ENCODE measurements at places on chromosomes 2 and 18. TPM values are rescaled to one million over a fixed set of nuclear protein-coding genes. Genes with fewer than 3 reads are reported as not detected.

The EFR3B gene
- 8.8 TPM for total RNA-seq

The DTNA gene
- total RNA-seq = 32.7 TPM

DNA sequence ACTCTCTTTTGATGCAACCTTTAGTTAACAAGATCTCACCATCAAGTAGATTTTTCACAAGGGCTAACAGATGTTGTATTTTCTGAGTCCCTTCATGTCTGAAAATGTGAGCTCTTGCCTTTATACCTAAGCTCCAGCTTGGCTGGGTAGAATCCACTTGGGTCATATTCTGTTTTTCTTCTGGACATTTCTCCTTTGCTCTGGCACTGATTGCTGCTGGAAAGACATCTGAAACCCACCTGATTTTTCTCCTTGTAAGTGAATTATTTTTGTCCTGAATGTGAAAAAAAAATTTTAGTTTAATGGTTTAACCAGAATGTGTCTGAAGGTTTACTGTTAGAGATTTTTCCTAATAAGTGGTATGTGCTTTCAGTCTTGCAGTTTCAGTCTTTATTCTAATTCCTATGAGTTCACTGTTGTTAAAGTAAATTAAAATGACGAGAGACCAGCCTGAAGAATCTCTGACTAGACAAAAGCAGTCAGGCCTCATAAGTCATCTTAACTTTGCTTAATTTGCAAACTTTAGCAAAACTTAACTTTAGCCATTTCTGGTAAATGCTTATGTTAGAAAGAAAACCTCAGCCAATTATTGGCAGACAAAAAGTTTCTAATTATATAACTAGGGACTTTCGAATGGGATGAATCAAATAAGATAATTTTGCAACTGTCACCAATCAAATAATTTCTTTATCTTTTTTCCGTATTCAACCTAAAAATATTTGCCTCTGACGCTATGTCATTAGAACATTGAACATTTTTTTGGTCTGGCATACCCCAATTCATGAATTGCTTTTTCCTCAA, 70.8 kb downstream of the ACAA2 start:
- H3K27me3 ChIP-seq = no peaks in the 10 kb centered on the region
- H3K4me3 ChIP-seq = no peak overlapping the region
- H3K27ac ChIP-seq = no peak overlapping the region
- no peaks in the 10 kb centered on the region for H3K36me3 ChIP-seq

GRCh38 chr2:181314551-181314950, 142.6 kb upstream of the ITGA4 start:
- no peak for DNase-seq
- H3K36me3 ChIP-seq = no peaks in the 10 kb centered on the region
- H3K27me3 ChIP-seq = no peaks in the 10 kb centered on the region
- no peak overlapping the region for H3K27ac ChIP-seq
- H3K4me3 ChIP-seq = no peak overlapping the region

DNA sequence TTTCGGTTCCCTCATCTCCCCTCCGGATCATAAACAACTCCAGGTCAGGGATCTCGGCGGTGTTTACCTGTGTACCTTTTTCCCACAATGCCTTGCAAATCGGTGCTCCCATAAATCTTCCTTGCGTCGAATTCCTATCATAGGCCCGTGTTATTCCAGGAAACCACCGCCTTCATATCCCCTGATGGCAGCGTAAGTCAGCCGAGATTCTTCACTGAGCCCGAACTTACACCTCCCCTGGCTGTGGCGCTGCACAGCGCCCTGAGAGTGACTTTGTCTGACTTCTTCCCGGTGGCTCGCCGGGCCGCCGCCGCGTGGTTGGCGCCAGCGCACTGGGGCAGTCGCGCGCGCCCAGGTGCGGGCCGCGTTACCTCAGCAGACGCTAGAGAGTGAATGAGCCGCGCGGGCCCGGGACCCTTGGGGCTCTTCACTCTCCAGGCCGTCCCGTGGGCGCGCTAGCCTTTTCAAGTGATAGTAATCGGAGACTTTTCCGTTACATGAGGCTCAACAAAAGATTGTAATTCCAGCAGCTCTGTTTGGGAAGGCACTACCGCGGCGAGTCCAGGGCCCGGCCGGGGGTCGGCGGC, 101.6 kb downstream of the SPTBN1 start:
- DNase-seq = no peak
- no peaks in the 10 kb centered on the region for H3K36me3 ChIP-seq

DNA sequence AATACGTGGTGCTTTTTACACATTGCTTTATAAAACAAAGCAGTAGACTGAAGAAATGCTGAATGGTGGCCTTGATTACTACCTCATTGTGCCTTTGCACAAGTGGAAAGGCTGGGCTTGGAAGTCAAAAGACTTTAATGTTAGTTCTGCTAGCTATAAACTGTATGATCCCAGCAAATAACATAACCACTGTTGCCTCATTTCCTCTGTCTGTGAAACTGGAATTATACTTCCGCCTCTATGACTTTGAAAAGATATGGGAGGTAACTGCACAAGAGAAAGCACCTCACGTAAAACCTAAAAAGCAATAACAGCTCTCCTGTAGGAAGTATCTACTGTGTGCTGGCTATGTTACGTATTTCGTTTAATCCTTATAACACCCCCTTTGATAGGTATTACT, 43.4 kb upstream of the DSC1 start:
- no peaks in the 10 kb centered on the region for H3K27me3 ChIP-seq
- no peak for DNase-seq
- 0 out of 2 replicates have a peak, but pooled peaks cover 3% of the 10 kb centered on the region for H3K4me1 ChIP-seq
- H3K27ac ChIP-seq = no peak overlapping the region

DNA sequence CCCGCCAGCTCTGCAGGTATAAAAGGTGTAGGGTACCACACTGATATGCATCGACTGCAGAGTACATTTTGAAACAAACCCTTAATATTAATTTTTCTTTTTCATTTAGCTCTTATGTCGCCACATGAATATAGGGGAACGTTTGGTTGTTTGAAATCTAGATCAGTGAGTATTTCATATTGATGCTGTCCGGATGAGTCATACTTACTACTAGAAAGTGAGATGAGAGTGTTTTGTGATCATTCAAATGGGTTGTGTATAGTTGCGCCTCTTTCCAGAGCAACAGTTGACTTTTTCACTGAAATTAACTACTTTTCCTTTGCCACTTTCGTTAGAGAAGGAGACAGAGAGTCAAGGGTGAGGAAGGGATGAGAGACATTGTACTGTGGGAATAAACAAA, 24.6 kb downstream of the NPAS2 start:
- no peak overlapping the region for H3K27ac ChIP-seq
- DNase-seq = no peak
- no peak overlapping the region for H3K4me3 ChIP-seq
- no peaks in the 10 kb centered on the region for H3K4me1 ChIP-seq
- no peaks in the 10 kb centered on the region for H3K36me3 ChIP-seq

GRCh38 chr2:62152000-62152399, 43.9 kb upstream of the B3GNT2 start:
- H3K36me3 ChIP-seq = no peaks in the 10 kb centered on the region
- no peak overlapping the region for H3K27ac ChIP-seq
- no peaks in the 10 kb centered on the region for H3K27me3 ChIP-seq
- H3K4me1 ChIP-seq = peaks cover 16% of the 10 kb centered on the region
- DNase-seq = no peak
- no peak overlapping the region for H3K4me3 ChIP-seq

Measured in H1 (cell line).